ENCODE measurements at places on chromosomes 7 and 10.

DNA sequence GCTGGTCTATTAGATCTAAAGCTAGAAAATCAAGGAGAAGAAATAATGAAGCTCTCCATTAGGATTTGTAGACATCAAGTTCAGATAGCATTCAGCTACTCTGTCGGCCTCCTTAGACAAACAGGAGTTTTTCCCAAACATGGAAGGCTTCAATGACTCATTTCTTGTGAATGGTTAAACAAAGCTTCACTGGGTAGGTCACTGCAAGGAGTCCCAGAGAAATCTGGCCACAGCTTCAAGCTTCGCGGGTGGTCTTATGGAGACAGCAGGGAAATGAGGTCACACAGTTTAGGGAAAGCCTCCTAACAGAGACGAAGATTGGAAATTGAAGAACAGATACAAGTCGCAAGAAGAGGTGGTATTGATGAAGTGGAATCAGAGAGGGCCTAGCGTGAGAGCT, 22.6 kb upstream of the LRRC72 start:
- DNase-seq = no peak

- no peak for DNase-seq
Measured at GRCh38 chr7:106062006-106062405, 50.1 kb downstream of the SYPL1 start.

DNA sequence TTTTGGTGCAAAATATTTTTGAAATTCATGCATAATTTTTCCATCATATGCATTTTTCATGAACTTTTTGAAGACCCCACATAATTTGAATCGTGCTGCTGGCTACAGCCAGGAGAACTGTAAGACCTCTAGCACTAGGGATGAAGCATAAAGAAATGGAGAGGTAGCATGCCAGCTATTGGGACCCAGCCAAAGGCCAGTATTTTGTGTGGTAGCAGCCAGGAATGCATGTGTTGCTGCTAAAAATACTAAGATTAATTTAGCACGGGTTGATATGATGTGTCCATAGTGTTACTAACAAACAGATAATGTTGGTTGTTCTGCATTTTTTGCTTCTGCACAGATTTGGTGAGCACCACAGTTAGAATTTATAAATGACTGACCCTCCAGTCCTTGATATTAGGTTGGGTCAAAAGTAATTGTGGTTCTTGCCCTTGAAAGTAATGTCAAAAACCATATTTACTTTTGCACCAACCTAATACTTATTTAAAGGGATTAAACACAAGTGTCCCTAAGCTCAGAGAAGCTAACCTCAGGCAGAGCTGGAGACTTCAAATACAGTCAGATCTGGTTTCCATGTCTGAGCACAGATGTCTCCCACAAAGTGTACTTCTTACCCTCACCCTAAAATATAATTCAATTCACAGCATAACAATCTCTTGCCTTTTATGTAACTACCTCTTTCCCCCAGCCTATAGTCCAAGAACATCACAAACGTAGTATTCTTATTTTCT, 54.1 kb upstream of the NPSR1 start:
- DNase-seq = no peak

DNA sequence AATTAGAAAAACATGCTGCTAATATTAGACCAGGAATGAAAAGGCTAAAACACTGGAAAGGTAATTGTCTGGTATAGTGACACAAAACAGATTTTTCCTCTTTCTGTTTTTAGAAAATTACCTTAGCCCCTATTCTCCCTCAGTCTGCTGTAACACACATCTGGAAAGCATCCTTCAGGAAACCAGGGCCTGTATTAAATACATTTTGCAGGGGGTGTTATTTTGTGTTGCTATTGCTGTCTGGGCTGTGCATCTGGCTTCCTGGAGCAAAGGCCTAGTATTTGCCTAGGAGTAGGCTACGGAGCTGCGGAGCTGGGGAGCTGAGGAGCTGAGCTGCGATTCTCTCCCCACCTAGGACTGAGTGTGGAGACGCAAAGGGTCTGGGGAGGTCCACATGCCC, 169.3 kb downstream of the GFRA1 start:
- DNase-seq = no peak

- DNase-seq = no peak
Measured at GRCh38 chr10:133163889-133164815, 4.1 kb downstream of the KNDC1 start.

DNA sequence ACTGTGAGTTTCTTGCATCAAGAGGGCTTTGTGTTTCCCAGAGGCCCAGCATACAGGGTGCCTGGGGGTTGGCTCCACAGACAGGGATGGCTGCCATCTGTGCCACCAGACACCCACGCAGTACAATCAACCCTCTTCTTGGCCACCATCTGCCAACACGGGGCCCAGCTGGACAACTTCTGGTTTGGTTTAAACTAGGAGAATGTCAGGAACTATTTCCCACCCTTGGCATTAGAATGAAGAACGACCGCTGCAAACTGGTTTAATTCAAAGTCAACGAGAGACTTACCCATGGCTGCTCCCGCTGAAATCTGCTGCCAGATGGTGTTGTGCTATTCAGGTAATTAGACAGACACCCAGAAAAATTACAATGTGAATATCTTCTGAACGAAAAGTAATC, 27.8 kb downstream of the NMT2 start:
- no peak for DNase-seq
